ENCODE measurements at places on chromosomes 2 and 18.

DNA sequence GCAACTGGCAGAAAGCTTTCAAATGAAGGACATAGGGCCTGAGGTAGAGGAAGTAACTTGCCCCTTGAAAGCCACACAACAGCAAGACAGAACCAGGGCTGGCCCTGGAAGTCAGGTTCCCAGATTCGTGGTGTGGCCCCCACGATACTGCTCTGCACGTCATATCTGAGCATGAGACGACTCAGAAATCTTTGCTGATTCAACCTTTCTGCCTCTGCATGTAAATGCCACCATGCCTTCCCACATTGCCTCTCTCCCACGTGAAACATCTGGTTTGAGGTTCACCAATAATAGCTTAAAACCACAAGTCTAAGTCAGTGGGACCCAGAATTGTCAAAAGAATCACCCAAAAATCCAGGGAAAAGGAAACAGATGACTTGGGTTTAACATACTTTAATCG is 214.0 kb upstream of the TRIB2 start:
- no peak for DNase-seq

- no peak for DNase-seq
These were observed 67.1 kb downstream of the DIS3L2 start for GRCh38 chr2:232028631-232029030.

DNA sequence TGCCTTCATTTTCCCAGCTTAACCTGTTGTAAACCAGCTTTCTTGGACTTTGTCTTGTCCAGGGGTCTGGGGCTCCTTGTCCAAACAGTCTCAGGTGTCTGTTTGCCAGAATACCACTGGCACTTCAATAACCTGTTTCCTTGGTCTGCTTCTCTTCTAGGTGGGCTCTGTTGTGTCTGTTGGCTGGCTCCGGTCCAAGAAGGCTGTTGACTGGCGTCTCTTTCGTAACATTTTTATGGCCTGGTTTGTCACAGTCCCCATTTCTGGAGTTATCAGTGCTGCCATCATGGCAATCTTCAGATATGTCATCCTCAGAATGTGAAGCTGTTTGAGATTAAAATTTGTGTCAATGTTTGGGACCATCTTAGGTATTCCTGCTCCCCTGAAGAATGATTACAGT is 17.0 kb downstream of the SLC20A1 start:
- no peak for DNase-seq

DNA sequence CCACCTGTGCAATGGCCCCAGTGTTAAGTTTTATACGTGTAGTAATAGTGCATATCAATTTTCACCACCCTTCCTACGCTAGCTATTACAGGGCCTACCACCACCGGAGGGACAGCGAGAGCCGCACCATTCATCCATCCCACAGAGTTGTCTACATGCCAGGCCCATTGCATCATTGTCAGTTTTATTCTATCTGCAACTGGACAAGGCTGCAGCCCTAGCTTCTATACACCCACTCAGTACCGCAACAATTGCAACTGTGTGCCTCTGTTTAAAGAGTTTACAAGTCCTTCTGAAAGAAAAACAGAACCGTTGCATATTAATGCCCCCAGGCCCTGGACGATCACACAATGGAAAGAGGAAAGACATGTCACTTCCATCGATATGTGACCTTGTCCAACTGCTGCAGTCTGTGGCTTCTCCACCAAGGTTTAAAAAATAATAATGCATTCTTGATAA is 58.6 kb downstream of the ZEB2 start:
- DNase-seq, result no peak

DNA sequence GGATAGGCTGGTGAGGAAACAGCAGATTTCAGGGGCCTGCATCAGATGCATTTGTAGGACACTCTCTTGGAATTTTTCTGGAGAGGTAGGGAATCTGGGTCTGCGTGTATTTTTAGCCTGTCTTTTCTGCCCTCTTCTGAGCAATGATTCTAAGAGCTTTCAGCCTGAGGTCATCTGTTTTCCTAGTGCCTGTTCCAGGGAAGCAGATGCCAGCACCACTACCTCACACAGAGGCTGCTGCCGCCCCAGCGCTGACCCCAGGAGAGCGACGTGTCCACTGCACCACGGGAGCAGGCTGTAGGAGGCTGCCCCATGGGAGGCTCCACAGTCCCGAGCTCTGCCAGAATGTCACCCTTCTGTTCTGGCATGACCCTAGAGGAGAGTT is 316.5 kb downstream of the CYP26B1 start:
- no peak for DNase-seq

DNA sequence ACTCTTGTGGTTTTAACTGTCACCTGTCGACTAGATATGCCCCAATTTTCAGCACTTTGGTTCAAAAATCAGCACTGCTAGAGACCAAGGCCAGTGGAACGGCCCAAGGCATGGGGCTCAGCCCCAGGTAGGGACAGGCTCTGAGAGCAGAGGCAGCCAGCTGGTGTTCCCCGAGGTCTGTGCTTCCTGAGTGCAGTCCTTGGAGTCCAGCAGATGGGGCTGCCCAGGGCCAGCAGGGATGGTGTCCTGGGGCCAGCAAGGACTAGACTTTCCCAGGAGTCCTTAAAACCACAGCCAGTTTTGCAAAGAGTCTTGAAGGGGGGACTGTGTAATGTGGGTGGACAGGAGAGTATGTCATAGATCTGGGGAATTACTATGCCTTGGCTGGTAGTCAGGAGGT is 56.3 kb downstream of the POMC start:
- no peak for DNase-seq

GRCh38 chr2:38259311-38259710 is 117.8 kb downstream of the ATL2 start:
- no peak for DNase-seq

- no peak for DNase-seq
These were observed 76.4 kb upstream of the ITGA6 start for GRCh38 chr2:172350839-172351479.

DNA sequence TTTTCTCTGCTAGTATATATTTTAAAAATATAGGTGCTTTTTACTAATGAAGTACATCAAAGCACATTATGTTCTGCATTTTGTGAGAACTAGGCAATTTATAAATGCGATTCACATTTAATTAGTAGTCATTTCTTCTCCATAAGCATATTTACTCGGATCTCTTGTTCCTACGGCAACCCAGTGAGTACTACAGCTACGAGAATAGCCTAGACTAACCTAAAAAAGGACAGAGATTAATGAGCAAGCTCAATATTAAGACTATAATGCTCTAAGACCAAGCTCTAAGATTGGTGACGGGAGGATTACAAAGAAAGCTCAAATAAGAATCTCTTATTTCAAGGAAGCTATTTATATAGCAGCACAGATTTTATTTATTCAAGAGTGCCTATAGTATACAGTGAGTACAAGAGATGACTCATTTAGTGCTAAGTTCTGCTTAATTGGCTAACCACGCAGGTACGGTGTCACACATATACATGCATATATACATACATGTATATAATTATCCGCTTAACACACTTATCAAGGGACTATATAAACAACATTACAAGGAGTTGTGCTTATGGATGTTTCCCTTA is 364.7 kb downstream of the GPD2 start:
- DNase-seq, result no peak

DNA sequence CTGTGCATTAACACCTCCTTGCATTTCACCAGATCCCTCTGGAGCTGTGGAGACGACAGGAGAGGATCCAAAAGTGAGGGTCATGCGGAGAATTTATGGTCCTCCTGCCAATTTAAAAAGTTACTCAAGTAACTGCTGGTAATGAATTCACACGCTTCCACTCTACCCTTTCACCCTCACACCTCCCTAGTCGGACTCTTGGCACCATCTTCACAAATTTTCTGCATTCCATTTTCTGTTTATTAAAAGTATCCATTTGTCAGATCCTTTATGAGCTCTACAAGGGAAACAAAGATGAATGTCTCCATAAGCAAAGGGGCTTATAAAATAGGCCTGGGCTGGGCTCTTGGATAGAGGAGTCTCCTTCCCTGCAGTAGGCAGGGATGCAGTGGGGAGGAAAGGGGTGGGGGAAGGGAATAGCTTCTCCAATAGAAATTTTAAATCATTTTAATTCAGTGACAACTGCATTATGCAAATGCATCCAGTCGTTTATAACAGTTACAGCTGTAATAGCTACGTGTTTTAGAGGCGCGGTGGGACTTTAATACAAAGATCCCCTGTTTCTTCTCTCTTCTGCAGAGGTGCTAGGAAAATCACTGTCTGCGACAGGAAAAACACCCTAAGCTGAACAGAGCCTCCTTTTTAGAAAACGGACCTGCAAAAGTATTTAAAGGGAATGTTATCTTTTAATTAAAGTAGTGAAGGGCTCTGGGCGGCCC is 132.2 kb downstream of the EPHA4 start:
- DNase-seq, result no peak

- DNase-seq, result no peak
These were observed 419.8 kb upstream of the TRIB2 start for GRCh38 chr2:12296915-12297314.
